ENCODE measurements at places on chromosomes 6 and 20. TPM values are rescaled to one million over a fixed set of nuclear protein-coding genes. Genes with fewer than 3 reads are reported as not detected.

ZBTB24 gene
- 4.4 TPM for polyA plus RNA-seq

CUTA gene
- 132 TPM for polyA plus RNA-seq

CDH4 gene
- 1.4 TPM for polyA plus RNA-seq

RSPH4A gene
- 0.41 TPM for polyA plus RNA-seq

SLA2 gene
- 0.35 TPM for polyA plus RNA-seq

GRCh38 chr6:24951811-24952299 is 16.1 kb upstream of the RIPOR2 start:
- H3K4me1 ChIP-seq, result no peaks in the 10 kb centered on the region
- H3K27ac ChIP-seq, result no peak overlapping the region
- no peaks in the 10 kb centered on the region for H3K27me3 ChIP-seq
- H3K36me3 ChIP-seq, result no peaks in the 10 kb centered on the region
- no peak for DNase-seq
- no peak overlapping the region for H3K4me3 ChIP-seq

GRCh38 chr6:166010136-166010960 is 157.3 kb downstream of the TBXT start:
- peaks cover 50% of the 10 kb centered on the region for H3K27me3 ChIP-seq
- peaks cover 44% of the 10 kb centered on the region for H3K4me1 ChIP-seq
- H3K27ac ChIP-seq, result no peak overlapping the region
- H3K4me3 ChIP-seq, result no peak overlapping the region
- no peaks in the 10 kb centered on the region for H3K36me3 ChIP-seq

GRCh38 chr6:117352466-117353081 is 73.2 kb downstream of the ROS1 start:
- H3K27ac ChIP-seq, result no peak overlapping the region
- no peaks in the 10 kb centered on the region for H3K4me1 ChIP-seq
- no peak overlapping the region for H3K4me3 ChIP-seq
- no peaks in the 10 kb centered on the region for H3K36me3 ChIP-seq
- DNase-seq, result no peak

DNA sequence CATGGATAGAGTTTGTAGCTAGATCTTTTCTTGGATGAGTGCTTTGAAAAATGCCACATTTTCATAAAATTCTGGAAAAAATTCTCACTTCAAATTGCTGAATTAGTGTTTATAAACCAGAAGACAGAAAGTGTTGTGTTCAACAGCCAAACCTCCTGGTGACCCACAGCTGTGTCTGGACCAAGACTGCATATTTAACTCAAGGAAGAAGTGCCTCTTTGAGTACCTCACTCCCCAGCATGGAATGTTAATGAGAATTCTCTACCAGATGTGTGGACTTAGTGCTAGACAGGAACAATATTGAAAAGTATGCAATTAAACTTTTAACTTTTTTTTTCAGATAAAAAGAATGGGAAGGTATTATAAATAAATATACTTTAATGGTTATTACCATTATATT is 609.3 kb downstream of the COL12A1 start:
- H3K36me3 ChIP-seq, result no peaks in the 10 kb centered on the region
- H3K4me1 ChIP-seq, result no peaks in the 10 kb centered on the region
- DNase-seq, result no peak
- H3K27ac ChIP-seq, result no peak overlapping the region

DNA sequence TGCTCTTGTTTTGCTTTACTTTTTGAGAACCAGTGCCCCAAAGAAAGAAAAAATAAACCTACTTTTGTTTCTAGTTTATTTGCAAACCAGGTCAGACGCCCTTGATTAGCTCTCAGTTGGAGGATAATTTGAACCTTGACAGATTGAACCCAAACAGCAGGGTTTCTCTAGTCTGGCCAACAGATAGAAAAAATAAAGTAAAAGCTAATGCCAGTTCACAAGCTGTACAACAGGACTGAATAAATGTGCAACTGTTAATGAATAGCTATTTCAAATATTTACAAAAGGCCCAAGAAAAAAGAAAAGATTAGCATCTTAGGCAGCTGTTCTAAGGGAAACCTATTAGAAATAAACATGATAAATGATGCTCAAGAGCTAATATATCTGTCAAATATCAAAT is 331.8 kb downstream of the CDKAL1 start:
- no peak overlapping the region for H3K4me3 ChIP-seq
- H3K36me3 ChIP-seq, result no peaks in the 10 kb centered on the region
- H3K4me1 ChIP-seq, result peaks cover 5% of the 10 kb centered on the region
- no peak for DNase-seq

All from muscle of leg (tissue), 16 donors.